ENCODE measurements at places on chromosomes 11 and 22. TPM values are rescaled to one million over a fixed set of nuclear protein-coding genes. Genes with fewer than 3 reads are reported as not detected.

Gene GRIK4
- 0.30 TPM for total RNA-seq

Gene XKR3
- not detected for total RNA-seq

DNA sequence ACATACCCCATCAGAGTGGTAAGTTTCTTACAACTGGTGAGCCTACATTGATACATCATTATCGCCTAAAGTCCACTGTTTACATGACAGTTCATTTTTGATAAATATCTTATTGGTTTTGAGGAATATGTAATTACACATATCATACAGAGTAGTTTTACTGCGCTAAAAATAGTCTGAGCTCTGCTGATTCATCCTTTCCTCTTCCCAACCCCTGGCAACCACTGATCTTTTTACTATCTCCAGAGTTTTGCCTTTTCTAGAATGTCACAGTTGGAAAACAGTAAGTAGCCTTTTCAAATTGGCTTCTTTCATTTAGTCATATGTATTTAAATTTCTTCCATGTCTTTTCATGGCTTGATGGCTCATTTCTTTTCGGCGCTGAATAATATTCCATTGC is 112.8 kb downstream of the LARGE1 start:
- no peak for DNase-seq

GRCh38 chr11:41954034-41954433 is 494.6 kb upstream of the LRRC4C start:
- no peak for DNase-seq

- DNase-seq, result no peak
Measured at GRCh38 chr11:121117788-121118187, 16.7 kb downstream of the TECTA start.

DNA sequence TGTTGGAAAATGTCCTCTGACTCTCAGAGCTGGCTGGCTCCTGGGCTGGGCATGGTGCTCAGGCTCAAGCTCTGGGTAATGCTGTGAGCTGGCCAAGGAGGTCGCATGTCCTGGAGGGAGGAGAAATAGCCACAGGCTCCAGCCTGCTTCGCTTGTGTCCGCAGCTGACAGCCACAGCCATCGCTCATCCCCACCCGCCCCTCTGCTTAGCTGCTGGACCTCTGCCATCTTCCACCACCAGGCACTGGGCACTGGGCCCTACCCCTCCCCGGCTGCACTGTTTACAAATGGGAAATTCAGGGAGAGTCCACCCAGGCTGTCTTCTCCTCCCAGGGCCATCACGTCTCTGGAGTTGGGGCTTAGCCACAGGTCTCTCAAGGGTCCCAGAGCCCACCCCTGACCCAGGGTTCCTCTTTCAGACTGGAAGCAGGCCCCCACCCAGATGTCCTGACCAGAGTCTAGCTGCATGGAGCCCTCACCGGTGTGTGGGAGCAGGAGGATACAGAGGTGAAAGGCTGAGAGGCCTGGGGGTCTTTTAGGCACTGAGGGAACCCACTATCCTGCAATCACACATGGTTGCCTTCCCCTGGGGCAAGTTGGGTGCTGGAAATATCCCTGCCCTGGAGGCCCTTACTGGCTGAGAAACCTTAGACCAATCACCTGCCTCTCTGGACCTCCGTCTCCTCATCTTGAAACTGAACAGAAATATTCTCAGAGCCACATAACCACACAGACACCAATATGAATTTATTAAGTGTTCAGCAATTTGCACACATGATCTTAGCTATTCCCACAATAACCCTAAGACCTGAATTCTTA is 62.7 kb downstream of the CD82 start:
- DNase-seq, result no peak

Gene APOA5
- not detected for total RNA-seq

All from activated T-cell treated with anti-CD3 and anti-CD28 coated beads, Interleukin-2, amount 50 U/mL, for 4 hours (primary cell).